Activated CD4-positive, alpha-beta T cell treated with anti-CD3 and anti-CD28 coated beads for 1 hour (primary cell): ENCODE measurements at places on chromosomes 16 and 17.

GRCh38 chr16:27149986-27150385 is 53.3 kb upstream of the KDM8 start:
- no peak for DNase-seq

- DNase-seq = no peak
Observed at GRCh38 chr17:59406808-59407381, 75.4 kb downstream of the YPEL2 start.

- no peak for DNase-seq
Observed at GRCh38 chr17:16940116-16940881, 31.6 kb downstream of the TNFRSF13B start.

- DNase-seq = no peak
Observed at GRCh38 chr17:13957636-13958035, 111.7 kb upstream of the COX10 start.

DNA sequence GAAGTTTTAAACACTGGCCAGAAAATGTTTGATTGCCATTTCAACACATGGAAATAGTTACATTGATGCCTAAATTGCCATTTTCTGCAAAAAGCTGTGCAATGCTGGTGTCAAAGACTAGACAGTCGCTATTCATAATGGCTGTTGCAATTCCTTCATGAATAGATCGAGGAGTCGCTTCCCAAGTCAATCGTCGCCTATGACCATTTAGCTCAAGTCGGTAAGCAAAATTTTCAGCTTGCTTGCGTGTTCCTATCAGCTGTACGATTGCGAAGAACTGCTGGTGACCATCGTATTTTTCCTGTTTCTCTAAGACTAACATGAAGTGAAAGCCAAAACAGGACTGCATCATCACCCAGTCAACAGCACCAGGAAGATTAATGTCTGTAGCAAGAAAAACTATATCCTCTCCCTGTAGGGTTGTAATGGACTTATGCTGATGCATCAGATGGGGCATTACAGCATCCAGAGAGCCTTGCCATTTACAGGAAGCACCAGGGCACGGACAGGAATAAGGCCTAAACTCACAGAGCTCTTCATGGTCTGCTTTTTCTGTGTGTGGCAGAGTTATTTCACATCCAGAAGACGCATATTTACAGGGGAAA is 23.6 kb downstream of the SIAH1 start:
- DNase-seq = no peak

- DNase-seq = no peak
Observed at GRCh38 chr16:71707199-71707598, 17.3 kb downstream of the PHLPP2 start.

GRCh38 chr16:13793841-13794409 is 126.0 kb upstream of the ERCC4 start:
- no peak for DNase-seq

DNA sequence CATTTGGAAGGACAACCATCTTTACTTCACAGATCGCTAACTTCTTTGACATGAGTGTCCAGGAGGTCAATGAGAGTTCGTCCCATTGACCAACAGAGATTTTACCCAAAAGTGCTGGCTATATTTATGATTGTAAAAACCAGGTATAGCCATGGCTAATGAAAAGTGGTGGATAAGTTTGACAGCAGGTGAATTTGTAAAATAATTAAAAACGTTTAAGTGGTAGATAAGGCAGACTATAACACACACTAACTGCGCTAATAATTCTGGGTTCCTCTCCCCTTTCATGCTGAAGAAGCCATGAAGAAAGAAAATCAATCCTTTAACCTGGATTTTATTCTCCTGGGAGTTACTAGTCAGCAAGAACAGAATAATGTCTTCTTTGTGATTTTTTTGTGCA is at the start of gene OR1A2:
OR1A2 (plus strand) TSS at position 301 of the 400 bp plus-strand sequence; CDS start at position 301, 0 bp downstream.
- DNase-seq = no peak

- DNase-seq = no peak
Observed at GRCh38 chr17:61496957-61497653, 44.9 kb downstream of the TBX4 start.

DNA sequence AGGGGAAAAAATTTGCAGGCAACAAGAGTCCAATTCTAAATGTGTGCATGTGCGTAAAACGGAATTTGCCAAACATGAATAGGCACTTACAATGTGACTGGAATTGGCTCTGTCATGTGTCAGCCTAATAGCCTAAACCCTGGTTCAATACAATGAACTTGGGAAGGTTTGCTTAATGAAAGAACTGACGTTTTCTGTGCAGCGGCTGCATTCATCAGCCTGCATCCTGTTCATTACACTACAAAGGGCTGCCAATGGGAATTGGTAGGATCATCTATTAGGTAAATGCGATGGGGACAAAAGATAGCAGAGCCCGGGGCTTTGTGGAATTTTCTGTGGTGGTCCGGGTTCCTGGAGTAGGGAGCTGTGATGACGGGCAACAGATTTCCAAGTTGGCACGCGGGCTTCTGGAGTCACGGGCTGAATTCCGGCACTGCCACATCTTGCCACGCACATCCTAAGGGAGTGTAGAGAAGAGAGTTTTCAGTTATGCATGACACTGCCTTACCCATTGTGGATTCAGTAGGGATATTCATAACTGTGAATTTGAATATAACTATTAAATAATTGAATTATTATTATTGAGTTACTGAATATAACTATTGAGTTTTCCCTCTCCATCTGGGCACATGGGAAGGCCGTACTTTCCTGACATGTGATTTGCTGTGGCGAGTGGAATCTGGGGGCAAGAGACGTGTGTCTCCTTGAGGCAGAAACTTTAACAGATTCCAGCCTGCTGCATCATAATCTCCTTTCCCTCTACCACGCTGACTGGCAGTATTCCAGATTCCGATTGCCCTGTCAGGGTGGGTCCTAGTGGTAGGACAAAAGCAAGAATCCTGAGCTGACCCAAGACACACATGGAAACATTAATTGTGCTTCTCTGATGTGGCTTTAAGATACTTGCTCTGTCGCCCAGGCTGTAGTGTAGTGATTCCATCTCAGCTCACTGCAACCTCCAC is 565.6 kb downstream of the WWOX start:
- no peak for DNase-seq

- DNase-seq = no peak
Observed at GRCh38 chr16:81350306-81350615, 35.5 kb downstream of the GAN start.

DNA sequence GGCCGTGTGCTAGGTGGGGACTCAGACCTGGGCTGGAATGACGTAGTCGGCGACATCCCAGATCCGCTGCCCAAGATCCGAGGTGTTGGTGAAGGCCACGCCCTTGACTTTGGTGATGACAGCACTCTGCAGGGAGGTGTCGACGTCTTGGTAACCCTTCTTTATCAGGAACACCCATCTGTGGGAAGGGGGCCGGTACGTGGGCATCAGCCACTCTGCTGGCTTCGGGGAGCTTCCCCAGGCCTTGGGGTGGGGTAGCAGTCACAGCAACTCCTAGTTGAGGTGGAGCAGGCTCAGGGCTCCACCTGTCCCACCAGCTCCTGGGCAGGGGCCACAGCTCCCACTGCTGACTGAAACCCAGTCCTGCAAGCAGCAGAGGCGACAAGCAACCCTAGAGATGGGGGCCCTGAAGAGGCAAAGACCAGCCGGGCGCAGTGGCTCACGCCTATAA is 4.3 kb downstream of the P2RX5 start:
- no peak for DNase-seq

GRCh38 chr16:71424626-71425025 is 17.2 kb downstream of the TLE7 start:
- no peak for DNase-seq

DNA sequence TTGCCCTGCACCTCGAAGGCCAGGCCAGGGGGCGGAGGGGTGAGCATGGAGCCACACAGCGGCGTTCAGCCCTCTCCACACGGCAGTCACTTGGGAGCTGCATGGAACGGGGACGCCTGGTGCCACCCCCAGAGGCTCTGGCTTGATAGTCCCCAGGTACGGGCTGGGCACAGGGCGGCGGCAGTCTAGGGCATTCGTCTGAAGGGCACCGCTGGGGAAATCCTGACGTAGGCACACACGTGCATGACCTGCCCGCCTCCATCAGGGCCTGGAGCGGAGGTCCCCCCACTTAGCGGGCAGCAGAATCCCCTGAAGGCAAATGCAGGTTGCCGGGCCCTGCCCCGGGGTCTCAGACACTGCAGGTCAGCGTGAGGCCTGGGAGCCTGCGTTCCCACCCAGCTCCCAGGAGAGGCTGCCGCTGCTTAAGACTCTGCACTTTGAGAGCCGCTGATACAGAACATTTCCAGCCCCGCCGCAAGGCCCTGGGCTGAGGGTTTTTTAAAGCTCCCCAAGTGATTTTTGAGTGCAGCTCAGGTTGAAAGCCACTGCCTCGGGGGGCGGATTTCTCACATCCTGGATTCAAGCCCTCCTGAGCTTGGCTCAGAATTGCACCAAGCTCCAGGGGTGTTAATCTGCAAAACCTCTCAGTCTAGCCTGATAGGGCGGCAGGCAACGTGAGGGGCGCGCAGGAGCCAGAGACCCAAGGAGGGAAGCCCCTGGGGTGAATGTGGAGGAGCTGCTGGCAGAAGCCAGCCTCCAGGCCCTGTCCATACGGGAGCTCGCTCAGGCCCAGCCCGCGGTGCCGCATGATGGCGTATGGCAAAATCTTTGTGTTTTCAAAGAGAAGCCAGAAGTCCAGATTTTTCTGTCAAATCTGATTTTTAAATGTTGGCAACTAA is 182.3 kb upstream of the GSE1 start:
- DNase-seq = no peak

DNA sequence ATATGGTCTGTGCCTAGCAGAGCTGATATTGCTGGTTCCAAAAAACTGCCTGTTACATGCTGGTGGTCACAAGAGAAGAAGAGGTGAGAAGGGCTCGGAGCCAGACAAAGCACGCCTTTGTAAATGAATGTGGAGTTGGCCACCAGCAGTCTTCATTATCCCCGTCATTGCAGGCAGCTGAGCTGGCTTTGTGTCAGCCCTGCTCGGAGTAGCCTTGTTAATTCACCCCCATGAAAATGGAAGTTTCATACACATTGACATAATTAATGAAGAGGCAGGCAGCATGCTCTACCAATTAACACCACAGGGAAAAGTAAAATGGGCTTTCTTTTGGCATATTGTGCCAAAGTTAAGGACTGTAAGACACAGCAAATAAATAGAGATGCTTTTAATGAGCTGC is 113.7 kb upstream of the RBFOX1 start:
- no peak for DNase-seq

DNA sequence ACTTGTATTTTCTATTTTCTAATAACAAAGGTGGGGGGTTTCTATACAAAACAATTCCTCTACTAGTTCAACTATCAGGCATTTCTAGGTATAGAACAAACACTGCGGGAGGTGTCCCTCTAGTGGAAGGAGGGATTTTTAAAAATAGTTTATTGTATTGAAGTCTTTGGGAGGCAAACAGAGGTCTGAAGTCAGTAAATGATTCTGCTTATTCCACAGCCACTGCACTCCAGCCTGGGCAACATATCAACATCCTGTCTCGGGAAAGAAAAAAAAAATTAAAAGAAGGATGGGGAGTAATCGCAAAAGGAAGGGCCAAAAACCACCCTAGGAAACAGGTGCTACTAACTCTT is 648 bp upstream of the ERCC4 start:
- no peak for DNase-seq

GRCh38 chr16:86642087-86642486 is 63.7 kb downstream of the FOXL1 start:
- no peak for DNase-seq

GRCh38 chr16:57999366-57999970 is 1.0 kb downstream of the ZNF319 start:
- DNase-seq = no peak

DNA sequence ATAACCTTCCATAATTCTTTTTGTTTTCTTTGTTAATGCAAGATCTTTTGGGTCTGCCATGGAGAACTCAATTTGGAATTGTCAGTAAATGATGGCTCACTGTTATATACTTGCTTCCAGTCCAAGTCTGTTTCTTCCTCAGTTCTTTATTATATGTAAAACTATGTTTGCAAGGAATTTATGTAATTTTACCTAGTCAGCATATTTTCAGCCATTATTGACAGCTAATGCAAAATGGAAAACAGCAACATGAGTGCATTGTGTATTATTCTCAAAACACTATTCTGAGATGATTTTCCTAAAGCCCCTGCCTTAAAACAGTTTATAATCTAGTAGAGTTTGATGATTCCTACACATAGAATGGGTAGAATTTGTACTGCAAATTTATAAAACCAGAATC is 167.5 kb downstream of the TANC2 start:
- DNase-seq = no peak

GRCh38 chr16:7914748-7915147 is 582.1 kb downstream of the RBFOX1 start:
- DNase-seq = no peak

DNA sequence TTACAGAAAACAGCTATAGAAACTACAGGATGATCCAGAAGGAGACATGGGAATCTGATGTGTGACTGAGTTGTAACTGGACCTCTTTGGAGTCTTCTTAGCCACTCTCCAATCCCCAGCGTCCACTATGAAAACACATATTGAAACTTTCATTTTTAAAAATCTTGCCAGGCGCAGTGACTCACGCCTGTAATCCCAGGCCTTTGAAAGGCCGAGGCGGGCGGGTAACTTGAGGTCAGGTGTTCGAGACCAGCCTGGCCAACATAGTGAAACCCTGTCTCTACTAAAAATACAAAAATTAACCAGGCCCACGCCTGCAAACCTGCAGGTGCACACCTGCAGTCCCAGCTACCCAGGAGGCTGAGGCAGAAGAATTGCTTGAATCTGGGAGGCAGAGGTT is 53.3 kb downstream of the HIC1 start:
- no peak for DNase-seq
